ENCODE measurements at places on chromosomes 12 and 14.

DNA sequence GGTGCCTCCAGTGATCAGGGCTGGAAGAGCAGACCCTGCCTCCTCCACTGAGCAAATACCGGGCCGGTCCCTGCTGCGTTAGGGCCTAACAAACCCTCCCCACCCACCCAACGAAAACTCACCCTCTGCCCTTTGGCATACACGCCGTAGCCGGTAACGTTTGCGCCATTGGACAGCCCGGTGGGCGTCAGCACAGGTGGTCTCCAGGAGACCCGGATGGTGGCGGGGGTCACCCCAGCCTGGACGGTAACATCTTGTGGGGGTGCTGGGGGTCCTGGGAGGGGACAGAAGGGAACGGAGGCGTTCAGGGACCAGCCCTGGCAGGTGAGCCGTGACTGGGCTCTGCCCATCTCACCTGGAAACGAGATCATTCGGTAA, 100.5 kb downstream of the PIWIL1 start:
- no peak for DNase-seq

- no peak for DNase-seq
Measured at GRCh38 chr12:45615268-45615667, 114.2 kb upstream of the ARID2 start.

DNA sequence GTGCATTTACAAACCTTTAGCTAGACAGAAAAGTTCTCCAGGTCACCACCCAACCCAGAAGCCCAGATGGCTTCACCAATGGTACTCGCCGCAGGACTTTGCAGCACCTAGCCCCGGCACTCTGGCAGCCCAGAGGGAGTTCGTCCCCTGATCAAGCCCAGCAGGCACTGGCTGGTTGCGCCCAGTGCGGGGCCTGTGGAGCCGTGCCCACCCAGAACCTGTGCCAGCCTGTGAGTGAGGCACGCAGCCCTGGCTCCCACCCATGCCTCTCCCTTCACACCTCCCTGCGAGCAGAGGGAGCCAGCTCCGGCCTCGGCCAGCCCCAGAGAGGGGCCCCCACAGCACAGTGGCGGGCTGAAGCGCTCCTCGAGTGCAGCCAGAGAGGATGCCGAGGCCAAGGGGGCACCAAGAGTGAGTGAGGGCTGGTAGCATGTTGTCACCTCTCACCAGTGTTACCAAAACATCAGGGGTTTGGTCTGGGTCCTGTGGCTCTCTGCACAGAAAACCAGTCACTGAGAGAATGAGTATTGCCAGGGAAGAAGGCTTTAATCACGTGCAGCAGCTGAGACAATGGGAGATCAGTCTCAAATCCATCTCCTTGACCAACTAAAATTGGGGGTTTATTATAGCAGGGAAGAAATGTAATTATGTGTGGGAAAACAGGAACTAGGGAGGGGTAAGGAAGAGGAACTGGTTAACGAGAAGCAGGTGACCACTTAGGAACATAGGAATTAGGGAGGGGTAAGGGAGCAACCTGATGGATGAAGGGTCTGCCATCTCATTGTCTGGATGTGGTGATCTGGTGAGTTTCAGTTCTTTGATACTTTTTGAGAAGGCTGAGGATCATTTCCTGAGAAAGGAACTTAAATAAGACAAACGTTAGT, 151.3 kb downstream of the NUBPL start:
- DNase-seq = no peak

- DNase-seq = no peak
Measured at GRCh38 chr14:64671591-64671990, 32.6 kb upstream of the PLEKHG3 start.
